ENCODE measurements at places on chromosomes 4 and X.

DNA sequence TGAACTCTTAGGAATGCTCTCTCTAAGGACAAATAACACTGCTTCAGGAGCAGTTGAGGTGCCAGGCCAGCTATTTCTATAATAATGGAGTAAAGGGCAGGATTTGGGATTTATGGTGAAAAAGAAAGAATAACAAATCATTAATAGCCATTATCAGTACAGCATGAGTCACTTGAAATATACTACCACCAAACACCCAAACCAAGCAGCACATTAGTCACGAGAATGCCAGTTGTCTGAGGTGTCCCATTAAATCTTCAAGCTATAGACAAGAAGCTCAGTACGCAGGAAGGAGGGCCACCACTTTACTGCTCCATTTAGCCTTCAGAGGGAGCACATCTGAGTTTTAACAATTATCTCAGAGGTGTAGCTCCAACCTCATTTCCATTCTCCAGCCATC lies 106.8 kb upstream of the MAGEA10 start:
- DNase-seq: no peak

DNA sequence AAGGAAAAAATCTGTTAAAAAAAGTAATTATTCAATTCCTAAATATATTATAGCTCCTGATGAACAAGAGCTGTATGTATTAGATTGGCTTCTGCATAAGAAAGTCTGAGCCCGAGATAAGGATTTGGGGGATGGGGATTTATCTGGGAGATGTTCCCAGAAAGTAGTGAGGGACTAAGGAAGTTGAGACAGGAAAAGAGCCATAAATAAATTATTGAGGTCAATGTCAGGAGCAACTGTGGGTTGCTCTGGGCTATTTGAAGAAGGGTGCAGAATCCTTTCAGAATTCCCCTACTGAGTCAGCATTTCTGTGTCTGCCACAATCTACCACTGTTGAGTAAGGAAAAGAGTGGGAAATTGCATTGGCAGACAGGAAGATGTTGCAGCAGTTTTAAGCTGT lies 3.1 kb upstream of the TDO2 start:
- no peak for DNase-seq

DNA sequence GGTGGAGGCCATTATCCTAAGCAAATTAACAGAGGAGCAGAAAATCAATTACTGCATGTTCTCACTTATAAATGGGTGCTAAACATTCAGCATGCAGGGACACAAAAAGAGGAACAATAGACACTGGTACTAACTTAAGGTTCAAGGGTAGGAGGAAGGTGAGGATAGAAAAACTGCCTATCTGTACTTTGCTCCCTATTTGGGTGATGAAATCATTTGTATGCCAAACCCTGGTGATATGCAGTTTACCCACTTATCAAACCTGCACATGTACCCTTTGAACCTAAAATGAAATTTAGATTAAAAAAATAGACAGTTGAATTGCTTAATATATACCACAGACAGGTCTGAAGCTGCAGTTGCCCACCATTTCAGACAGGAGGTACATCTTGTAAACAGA lies 143.3 kb upstream of the KLHL4 start:
- DNase-seq: no peak

DNA sequence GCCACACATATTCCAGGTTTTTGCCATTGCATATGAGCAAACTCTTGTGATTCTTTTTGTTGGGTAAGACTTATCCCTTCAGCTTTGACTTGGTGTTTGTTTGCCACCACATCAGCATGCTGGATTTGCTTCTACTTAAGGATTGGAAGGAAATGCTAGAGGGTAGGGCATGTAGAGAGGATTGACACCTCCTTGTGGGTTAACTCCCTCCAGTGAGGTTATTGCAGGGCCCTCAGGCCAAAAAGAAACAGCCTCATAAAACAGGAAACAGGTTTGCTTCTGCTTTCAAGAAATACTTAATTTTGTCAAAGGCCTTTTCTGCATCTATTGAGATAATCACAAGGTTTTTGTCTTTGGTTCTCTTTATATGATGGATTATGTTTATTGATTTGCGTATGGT lies 15.2 kb upstream of the INPP4B start:
- DNase-seq: no peak

- no peak for DNase-seq
Observed at GRCh38 chr4:32133141-32133540, 1413.0 kb downstream of the PCDH7 start.

GRCh38 chr4:79201971-79202370 lies 123.9 kb downstream of the NAA11 start:
- DNase-seq: no peak

GRCh38 chr4:76558396-76559235 lies 123.6 kb downstream of the SHROOM3 start:
- no peak for DNase-seq

- no peak for DNase-seq
Observed at GRCh38 chr4:112884406-112884805, 165.0 kb upstream of the ANK2 start.

DNA sequence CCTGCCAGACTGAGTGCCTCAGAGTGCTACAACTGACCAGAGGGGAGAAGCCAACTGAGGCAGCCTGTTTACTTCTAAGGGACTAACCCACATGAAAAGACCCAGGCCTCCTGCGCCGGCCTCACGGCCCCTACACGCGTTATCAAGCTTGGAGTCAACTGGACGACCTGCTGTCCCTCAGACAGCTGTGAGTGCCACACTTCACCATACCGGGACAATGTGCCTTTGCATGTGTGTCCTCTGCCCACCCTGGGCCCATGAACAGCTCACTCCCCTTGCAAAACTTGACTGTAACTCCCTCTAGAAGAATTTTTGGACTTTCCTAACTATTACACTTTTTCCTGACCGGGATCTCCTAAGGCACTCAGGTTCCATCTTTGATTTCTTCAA lies 1.8 kb downstream of the NOP14 start:
- DNase-seq: no peak

- no peak for DNase-seq
Observed at GRCh38 chrX:110755611-110756010, 40.0 kb downstream of the CHRDL1 start.

- no peak for DNase-seq
Observed at GRCh38 chrX:96424007-96424406, 260.6 kb upstream of the DIAPH2 start.

- DNase-seq: no peak
Observed at GRCh38 chrX:108362026-108362425, 76.2 kb downstream of the COL4A6 start.

GRCh38 chr4:33104273-33104672 lies 2384.1 kb downstream of the PCDH7 start:
- DNase-seq: peak; percentile 39

- DNase-seq: peak; percentile 80
Observed at GRCh38 chrX:46029777-46030176, 515.4 kb downstream of the ZNF674 start.

- no peak for DNase-seq
Observed at GRCh38 chr4:76758290-76758882, 139.6 kb downstream of the SOWAHB start.

- DNase-seq: no peak
Observed at GRCh38 chr4:77671051-77671450, 65.4 kb downstream of the CXCL13 start.

GRCh38 chr4:20825505-20825904 lies 125.2 kb downstream of the PACRGL start:
- DNase-seq: no peak

- no peak for DNase-seq
Observed at GRCh38 chr4:7348946-7349900, 85.5 kb downstream of the PSAPL1 start.

DNA sequence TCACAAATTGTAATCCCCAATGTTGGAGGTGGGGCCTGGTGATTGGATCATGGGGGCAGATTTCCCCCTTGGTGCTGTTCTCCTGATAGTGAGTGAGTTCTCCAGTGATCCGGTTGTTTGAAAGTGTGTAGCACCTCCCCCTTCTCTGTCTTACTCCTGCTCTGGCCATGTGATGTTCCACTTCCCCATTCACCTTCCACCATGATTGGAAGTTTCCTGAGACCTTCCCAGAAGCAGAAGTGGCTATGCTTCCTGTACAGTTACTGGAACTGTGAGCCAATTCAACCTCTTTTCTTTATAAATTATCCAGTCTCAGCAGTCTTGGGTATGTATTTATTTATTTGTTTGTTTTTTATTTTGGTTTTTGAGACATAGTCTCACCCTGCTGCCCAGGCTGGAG lies 143.2 kb downstream of the CPE start:
- DNase-seq: no peak

DNA sequence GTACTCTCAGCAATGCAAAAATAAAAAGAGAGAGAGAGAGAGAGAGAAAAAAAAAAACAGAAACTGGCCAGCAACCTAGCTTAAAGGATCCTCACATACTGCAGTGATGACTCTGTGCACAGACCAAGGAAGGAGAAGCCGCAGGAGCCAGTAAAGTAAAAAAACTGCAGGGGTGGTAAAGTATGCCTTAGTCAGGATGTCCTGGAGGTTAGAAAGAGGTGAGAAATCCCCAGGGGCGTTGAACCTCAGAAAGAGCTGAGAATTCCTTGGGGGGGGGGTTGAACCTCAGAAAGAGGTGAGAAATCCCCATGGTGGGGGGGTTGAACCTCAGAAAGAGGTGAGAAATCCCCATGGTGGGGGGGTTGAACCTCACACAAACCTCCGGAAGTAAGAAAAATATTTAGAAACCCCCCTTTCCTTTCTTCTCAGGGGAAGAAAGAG lies 48.0 kb downstream of the MAGEA9 start:
- DNase-seq: no peak

DNA sequence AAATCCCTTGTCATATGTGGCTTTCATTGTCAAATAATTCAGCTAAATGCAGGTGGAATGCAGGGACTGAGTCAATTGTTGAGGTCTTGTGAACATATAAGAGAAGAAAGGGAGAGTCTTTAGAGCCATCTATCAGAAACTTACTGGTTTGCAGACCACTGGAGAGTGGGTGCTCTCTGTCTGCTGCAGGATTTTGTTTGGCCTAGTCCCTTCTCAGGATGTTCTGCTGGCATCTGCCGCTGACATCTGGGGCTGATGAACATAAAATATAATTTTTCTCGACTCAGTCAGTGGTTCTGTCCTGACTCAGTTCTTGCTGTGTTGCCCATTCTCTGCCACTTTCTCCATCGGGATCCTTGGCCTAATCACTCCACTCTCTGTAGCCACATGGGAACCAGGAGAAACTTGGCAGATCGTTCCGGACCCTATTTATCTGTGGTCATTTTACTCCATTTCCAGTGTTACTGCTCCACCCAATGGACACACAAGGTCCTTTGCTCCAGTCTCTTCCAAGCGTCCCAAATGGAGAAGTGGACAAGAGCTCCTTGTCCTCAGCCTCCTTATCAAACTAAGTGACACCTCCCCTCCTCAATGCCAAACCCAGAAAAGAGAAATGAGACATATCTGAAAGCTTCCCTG lies 436.2 kb downstream of the FAT4 start:
- no peak for DNase-seq

DNA sequence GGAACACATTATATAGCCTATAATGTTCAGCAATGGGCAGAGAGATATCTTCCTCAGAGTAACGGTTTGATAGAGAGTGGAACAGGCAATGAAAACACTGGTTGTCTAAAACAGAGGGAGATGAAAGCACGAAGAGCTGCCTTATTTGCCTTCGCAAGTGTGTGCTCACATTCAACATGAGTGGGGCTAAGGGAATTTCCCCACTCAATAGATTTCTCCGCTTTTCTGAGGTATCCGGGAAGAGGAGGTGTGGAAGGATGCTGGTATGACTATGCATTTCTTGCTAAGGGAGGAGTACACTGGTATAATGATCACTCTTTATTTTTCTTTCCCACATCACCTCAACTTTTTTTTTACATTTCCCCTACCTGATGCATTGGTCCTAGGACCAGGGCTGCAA lies 7.8 kb upstream of the GPR82 start:
- no peak for DNase-seq

DNA sequence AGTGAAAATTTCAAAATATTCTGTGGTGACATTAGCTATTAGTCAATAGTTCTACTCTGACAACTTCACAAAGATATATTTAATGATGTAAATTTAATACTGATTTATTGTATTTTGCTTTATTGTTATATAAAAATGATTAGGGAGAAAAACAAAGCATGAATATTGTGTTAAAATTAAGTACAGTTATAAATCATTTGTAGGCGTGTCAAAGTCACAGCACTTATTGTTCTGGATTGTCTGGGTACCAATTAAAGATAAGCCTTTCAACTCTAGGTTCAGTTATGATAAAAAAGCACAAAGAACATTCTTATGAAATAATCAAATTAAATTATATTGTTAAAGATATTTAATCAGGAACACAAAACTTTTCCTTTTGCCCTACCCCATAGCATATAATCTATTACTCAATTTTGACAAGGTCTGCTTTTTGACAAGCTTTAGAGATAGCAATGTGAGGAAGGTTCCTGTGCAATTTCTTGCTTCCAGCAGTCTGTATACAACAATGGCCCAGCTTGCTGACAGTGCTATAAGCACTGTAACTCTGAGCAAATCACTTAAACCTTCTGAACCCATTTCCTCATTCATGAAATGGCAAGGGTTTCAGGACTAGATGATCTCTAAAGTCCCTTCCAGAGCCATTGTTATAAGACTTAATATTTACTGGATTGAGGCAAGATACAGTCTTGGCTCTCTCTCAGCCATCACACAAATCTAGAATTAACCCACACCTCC lies 910.3 kb upstream of the LCORL start:
- no peak for DNase-seq

GRCh38 chr4:124846306-124846705 lies 133.8 kb upstream of the ANKRD50 start:
- no peak for DNase-seq

- DNase-seq: no peak
Observed at GRCh38 chr4:39655211-39655610, 16.5 kb upstream of the SMIM14 start.

- no peak for DNase-seq
Observed at GRCh38 chr4:10456260-10456594, 999 bp downstream of the ZNF518B start.

GRCh38 chr4:137065311-137065710 lies 467.0 kb downstream of the PCDH18 start:
- DNase-seq: no peak
